Activated naive CD8-positive, alpha-beta T cell treated with anti-CD3 and anti-CD28 coated beads for 36 hours (primary cell): ENCODE measurements at places on chromosomes 4 and X. TPM values are rescaled to one million over a fixed set of nuclear protein-coding genes. Genes with fewer than 3 reads are reported as not detected.

DNA sequence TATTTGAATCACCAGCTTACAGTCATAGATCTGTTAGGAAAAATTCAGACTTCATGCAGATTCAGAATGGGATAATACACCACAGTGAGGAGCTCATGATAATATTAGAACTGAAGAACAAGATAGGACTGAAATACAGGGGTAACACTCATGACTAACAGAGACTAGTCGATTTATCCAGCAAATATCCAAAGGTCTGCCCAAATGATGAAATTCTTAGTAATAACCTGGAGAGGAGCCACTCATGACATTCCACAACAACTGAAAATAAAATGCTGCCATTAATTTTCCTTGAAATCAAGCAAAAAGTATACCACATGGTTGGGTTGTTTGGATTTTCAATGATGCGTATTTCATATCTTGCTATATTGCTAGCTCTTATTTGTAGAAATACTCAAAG lies 903.7 kb upstream of the ADGRL3 start:
- no peak overlapping the region for H3K27ac ChIP-seq
- no peaks in the 10 kb centered on the region for H3K4me1 ChIP-seq
- DNase-seq: no peak
- H3K36me3 ChIP-seq: no peaks in the 10 kb centered on the region

DNA sequence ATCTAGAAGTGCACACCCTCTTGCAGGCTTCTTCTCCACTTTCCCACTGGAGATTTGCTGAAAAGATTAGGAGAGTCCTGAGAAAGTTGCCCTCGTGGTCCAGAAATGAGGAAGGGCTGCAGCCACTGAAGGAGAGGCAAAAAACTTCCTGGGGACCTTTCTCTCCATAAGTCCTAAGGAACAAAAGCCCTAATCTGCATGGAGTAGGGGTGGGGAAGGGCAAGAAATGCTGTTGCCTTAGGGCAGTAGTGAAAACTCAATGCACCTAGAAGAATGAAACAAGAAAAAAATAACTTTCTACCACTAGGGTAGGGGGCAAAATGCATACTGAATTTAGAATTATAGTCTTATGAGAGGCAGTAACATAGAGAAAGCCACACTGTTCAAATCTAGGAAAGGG lies 1408.8 kb downstream of the PCDH19 start:
- H3K4me3 ChIP-seq: no peak overlapping the region
- H3K36me3 ChIP-seq: no peaks in the 10 kb centered on the region
- H3K4me1 ChIP-seq: no peaks in the 10 kb centered on the region

GRCh38 chr4:82519072-82519471 lies 42.7 kb downstream of the TMEM150C start:
- H3K27me3 ChIP-seq: no peaks in the 10 kb centered on the region
- H3K36me3 ChIP-seq: no peaks in the 10 kb centered on the region
- H3K4me1 ChIP-seq: no peaks in the 10 kb centered on the region
- H3K4me3 ChIP-seq: no peak overlapping the region
- DNase-seq: no peak
- no peak overlapping the region for H3K27ac ChIP-seq

- H3K27ac ChIP-seq: no peak overlapping the region
- H3K27me3 ChIP-seq: no peaks in the 10 kb centered on the region
- no peak overlapping the region for H3K4me3 ChIP-seq
- H3K36me3 ChIP-seq: peaks cover 6% of the 10 kb centered on the region
These were observed 133.8 kb downstream of the AFF1 start for GRCh38 chr4:87068583-87069021.

DNA sequence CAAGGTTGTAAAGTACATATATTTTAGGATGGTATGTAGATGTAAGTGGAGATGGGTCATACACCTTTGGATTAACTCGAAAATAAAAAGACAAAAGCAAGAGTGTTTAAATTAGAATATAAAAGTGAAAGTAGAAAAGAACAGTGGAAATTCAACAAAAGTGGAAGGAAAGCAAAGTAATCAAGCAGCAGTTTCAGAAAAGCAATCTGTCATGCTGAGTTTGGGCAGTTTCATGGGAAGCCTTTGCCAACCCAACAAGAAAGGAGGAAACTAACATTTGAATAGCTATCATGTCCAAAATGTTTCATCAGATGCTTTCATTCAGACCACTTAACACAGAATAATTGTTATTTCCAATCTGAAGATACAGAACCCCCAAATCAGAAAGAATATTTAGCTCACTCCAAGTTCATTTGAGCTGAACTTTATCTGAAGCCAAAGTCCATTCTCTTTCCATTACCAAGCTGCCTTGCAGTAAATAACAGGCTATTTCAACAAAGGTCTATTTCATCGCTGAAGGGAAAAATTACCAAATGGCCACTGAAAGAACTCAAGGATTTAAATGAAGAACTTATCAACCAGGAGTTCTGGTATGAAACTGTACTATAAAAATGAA lies 1.8 kb upstream of the EXOSC9 start:
- peak overlapping the region; percentile 97 for H3K27ac ChIP-seq
- peak overlapping the region; percentile 32 for H3K4me3 ChIP-seq
- peaks cover 10% of the 10 kb centered on the region for H3K27me3 ChIP-seq
- peaks cover 14% of the 10 kb centered on the region for H3K36me3 ChIP-seq
- no peak for DNase-seq
- H3K4me1 ChIP-seq: peaks cover 33% of the 10 kb centered on the region

GRCh38 chrX:3639236-3639635 lies 74.2 kb downstream of the PRKX start:
- peaks cover 8% of the 10 kb centered on the region for H3K36me3 ChIP-seq
- H3K4me3 ChIP-seq: no peak overlapping the region
- peaks cover 3% of the 10 kb centered on the region for H3K4me1 ChIP-seq
- H3K27ac ChIP-seq: no peak overlapping the region

The SULT1E1 gene
- total RNA-seq: not detected

The CENPC gene
- total RNA-seq: 23.5 TPM

The ZNF630 gene
- total RNA-seq: 1.6 TPM
